ENCODE measurements at places on chromosomes 2 and 18.

DNA sequence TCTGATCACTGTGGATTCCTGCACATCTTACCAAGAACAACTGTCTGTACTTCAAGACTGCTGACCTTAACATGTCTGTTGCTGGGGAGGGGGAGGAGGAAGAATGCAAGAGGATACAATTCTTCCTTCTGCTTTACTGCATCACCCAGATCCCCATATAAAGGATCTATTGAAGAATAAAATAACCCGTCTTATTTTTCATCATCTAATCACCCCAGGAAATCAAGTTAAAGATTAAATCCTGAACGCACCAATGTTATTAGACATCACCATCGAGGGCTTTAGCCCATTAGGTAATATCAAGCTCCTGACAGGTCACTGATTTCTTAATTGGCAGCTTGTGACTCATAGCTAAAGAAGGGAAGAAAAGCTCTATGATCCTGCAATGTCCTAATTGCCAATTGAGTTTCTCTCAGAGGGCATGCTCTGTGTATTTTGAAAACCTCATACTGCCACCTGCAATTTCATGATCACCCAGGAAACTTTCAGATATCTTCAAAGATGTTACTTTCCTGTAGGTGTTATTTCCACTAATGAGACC lies 75.4 kb upstream of the KCNE4 start:
- DNase-seq = no peak

- DNase-seq = no peak
These were observed 134.5 kb downstream of the LRRTM1 start for GRCh38 chr2:80169811-80170594.

DNA sequence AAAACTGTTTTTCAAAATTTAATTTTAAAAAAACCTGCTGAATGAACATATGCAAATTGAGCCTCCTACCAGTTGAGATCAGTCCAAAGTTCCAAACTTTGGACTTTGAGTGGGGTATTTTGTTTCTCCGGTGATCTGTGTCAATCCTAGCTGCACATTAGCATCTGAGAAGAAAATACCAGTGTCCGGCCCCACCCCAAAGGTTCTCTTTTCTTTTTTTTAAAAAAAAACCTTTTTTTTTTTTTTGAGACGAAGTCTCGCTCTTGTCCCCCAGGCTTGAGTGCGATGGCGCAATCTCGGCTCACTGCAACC lies 91.7 kb downstream of the SEPTIN10 start:
- no peak for DNase-seq

- no peak for DNase-seq
These were observed 18.0 kb upstream of the DNAH6 start for GRCh38 chr2:84498150-84498799.

- no peak for DNase-seq
These were observed 78.0 kb downstream of the SOWAHC start for GRCh38 chr2:109692013-109692743.

GRCh38 chr2:27363933-27364332 lies 6.2 kb downstream of the EIF2B4 start:
- no peak for DNase-seq

GRCh38 chr2:237143676-237144440 lies 58.2 kb downstream of the COPS8 start:
- DNase-seq = no peak

DNA sequence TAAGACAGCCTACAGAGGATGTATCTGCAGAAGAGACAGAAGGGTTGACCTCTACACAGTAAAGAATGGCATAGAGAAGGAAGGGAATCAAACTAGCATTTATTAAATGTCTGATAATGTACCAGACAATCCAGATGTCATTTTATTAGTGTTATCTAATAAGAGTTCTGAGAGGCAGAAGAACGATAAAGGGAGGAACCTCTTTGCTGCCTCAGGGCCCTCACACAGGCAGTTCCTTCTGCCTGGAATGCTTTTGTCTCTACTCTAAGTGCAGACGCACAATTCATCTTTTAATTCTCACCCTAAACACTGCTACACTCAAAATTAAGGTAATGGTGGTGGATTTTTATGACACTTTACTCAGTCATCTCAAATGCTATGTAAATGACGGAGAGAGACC lies 64.5 kb downstream of the LRPPRC start:
- no peak for DNase-seq

- no peak for DNase-seq
These were observed 2.7 kb upstream of the IL18RAP start for GRCh38 chr2:102420290-102420689.

GRCh38 chr18:63152791-63153190 lies 166.8 kb downstream of the BCL2 start:
- DNase-seq = no peak

- no peak for DNase-seq
These were observed 16.5 kb upstream of the VIT start for GRCh38 chr2:36680012-36680411.

- no peak for DNase-seq
These were observed 75.3 kb upstream of the CHN1 start for GRCh38 chr2:175080479-175080878.

GRCh38 chr2:20291846-20292408 lies 58.7 kb downstream of the PUM2 start:
- DNase-seq = no peak

- no peak for DNase-seq
These were observed 53.2 kb downstream of the FAM168B start for GRCh38 chr2:131039908-131040660.

DNA sequence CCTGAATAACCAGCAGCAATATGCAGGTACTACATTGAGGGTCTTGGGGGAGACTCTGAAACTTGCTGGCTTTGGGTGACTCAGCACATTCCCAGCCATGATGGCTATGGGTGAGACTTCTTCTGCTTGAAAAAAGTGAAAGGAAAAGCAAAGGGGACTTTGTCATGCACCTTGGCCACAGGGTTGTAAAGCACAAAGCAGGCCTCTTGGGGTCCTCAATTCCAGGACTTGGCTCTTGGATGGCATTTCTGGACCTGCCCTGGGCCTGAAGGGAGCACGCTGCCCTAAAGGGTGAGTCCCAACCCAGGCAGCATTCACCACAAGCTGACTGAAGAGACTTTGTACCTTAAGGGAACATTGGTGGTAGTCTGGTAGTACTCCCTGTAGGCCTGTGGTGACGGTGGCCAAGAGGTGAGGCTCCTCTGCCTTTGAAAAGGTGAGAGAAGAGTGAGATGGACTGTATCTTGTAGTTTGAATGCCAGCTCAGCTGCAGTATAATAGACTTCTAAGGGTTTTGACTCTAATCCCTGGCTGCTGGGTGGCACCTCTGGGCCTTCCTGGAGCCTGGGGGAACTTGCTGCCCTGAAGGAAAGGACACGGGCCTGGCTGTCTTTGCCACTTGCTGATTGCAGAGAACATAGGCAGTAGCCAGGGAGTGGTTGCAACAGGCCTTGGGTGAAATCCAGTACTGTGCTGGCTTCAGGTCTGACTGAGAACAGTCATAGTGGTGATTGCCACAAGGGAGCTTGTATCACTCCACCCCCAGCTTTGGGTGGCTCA lies 36.5 kb upstream of the CYTIP start:
- DNase-seq = no peak

GRCh38 chr2:85547859-85548607 lies 9.1 kb downstream of the MAT2A start:
- no peak for DNase-seq

- DNase-seq = no peak
These were observed 3.7 kb upstream of the NRP2 start for GRCh38 chr2:205678541-205679142.

DNA sequence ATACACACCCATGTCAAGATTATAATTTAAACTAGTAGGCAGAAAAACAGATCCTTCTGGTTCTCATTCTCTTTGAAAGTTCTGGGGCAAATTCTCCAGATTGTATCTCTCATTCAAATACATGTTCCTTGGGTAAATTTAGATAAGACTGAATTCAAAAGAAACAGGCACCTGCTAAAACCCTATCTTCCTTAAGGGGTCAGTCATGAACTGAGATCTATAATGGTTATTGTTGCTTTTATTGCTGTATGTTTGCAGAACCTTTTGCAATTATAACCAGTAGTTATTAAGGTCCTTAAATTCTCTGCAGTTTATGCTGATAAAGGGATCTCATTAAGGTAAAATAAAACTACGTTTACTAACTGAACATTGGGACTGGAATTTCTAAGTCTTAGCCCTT lies 83.5 kb downstream of the MYO5B start:
- DNase-seq = no peak

- DNase-seq = no peak
These were observed 30.3 kb downstream of the TUBB6 start for GRCh38 chr18:12338382-12338781.

DNA sequence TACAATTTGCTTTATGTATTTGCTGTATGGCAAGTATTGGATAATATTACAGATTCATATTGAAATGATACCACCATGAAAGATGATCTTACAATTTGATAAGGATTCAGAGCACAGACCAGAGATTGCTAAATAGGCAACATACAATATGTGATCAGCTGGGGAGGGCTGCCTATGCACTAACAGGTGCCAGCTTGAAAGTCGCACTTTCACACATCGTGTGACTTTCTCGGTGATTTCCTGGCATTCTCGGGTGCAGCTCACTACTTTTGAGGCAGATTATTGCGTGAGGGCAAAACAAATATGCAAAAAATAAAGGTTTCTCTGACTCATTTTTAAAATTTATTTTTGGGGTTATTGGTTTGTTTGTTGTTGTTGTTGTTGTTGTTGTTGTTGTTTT lies 36.0 kb downstream of the RBMS1 start:
- no peak for DNase-seq

- DNase-seq = no peak
These were observed 224.9 kb upstream of the EPAS1 start for GRCh38 chr2:46072101-46072820.

DNA sequence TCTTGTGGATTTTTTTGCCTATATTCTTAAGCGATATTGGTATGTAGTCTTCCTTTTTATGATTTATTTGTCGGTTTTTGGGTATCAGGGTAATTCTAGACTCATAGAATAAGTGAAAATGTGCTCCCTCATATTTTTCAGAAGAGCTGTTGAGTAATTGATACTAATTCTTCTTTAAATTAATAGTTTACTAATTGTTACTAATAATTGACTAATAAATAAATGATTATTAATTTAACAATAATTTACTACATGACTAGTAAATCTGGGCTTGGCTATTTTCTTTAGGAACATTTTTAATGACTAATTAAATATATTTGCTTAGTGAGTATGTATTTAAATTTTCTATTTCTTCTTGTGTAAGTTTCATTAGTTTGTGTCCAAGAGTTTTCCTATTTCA lies 325.0 kb downstream of the ADCYAP1 start:
- DNase-seq = no peak

GRCh38 chr18:11671156-11671555 lies 17.9 kb upstream of the GNAL start:
- DNase-seq = no peak

- no peak for DNase-seq
These were observed 141.6 kb downstream of the RTP5 start for GRCh38 chr2:242011167-242011513.

GRCh38 chr18:45850021-45850420 lies 24.5 kb downstream of the SIGLEC15 start:
- no peak for DNase-seq

GRCh38 chr2:200533754-200534153 lies 7.7 kb downstream of the SGO2 start:
- DNase-seq = no peak

DNA sequence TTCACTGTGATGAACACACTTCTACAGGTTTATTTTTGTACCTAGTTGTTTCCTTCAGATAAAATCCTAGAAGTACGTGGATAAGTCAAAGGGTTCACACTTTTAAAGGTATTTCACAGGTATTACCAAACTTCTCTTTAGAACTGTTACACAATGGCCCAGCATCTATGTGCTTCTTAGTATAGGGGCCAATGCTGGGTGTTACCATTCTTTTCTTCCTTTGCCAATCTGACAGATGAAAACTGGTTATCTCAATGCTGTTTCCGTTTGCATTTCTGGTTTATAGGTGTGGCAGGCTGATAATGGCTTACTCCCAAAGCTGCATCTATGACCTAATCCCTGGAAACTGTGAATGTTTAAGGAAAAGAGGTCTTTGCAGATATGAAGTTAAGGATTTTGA lies 2.8 kb upstream of the TCF7L1 start:
- DNase-seq = no peak

DNA sequence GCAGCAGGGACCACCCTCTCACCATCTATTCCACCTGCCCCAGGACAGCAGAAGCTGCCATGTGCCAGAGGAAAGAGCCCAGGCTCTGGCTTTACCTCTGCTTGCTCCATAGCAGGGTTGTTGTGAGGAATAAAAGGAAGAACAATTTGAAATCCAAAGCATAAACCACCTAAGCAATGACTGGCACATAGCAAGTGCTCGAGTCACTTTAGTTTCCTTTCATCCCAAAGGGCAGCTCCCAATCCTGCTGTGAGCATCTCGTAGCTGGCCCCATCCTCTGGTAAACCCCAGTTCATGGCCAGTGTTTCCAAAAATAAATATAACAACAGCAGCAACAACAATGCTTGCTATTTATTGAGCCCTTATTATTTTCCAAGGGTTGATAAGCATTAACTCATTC lies 923.5 kb downstream of the EPHA4 start:
- no peak for DNase-seq

DNA sequence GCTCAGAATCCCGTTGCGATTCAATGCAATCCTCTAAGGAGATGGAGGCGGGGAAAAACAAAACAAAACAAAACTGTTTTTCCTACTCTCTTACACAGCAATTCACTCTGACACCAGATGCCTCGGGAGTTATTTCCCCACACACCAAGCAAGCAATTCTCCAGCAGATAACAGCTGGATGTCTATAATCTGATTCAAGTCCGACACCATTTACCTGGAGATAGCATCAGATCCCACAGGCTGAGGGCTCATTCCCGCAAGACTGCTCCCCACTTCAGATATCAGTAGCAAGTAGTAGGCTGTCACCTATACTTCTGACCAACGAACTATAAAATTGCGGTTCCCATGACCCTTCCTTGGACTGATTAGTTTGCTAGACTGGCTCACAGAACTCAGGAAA lies 58.7 kb downstream of the DTNB start:
- DNase-seq = no peak

DNA sequence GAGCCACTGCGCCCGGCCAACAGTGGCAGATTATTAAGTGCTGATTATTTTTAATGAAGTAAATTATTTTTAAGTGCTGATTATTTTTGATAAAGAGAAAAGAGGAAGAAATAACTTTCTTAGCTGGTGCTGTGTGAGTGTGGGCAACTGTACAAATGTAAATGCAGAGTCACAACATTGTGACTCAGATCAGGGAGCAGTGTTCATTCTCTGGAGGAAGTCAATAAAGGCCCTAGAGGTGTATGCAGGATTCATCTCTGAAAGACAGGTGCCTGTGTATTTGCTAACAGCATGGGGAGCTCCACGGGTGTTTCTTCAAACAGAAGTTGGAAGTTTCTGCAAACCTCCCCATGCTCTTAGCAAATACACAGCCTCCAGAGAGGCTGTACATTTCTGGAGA lies 6.2 kb downstream of the KRTCAP3 start:
- DNase-seq = no peak

- no peak for DNase-seq
These were observed 21.0 kb downstream of the C18orf63 start for GRCh38 chr18:74336656-74337055.

GRCh38 chr18:62144338-62144737 lies 42.5 kb downstream of the PIGN start:
- no peak for DNase-seq

- no peak for DNase-seq
These were observed 163.2 kb downstream of the WDPCP start for GRCh38 chr2:63425079-63425416.

- DNase-seq = no peak
These were observed 59.0 kb downstream of the HNMT start for GRCh38 chr2:138023298-138023697.

- peak; percentile 42 for DNase-seq
These were observed at the start of the genes FAM228B and PFN4 for GRCh38 chr2:24123195-24123921. Gene FAM228B, plus strand, starts transcription at chr2:24123469. Its CDS starts 893 bp downstream, at chr2:24124362. Gene PFN4, minus strand, starts transcription at chr2:24123334. Its CDS starts 799 bp downstream, at chr2:24122535.

GRCh38 chr2:235390108-235390815 lies 103.6 kb upstream of the AGAP1 start:
- DNase-seq = no peak

- no peak for DNase-seq
These were observed 236.3 kb upstream of the AGAP1 start for GRCh38 chr2:235257590-235257989.

All from stimulated activated CD4-positive, alpha-beta T cell treated with anti-CD3 and anti-CD28 coated beads, TNF-alpha, amount 100 ng/mL, for 1 hour (primary cell).